ENCODE measurements at places on chromosomes 7 and 10.

GRCh38 chr7:82722946-82723345 lies 279.4 kb upstream of the CACNA2D1 start:
- DNase-seq: no peak

GRCh38 chr7:105270117-105270516 lies 118.6 kb downstream of the SRPK2 start:
- DNase-seq: no peak

- DNase-seq: no peak
Measured at GRCh38 chr7:117555260-117555659, 75.4 kb downstream of the CFTR start.

GRCh38 chr10:89310056-89310893 lies 8.4 kb downstream of the IFIT2 start:
- DNase-seq: no peak

DNA sequence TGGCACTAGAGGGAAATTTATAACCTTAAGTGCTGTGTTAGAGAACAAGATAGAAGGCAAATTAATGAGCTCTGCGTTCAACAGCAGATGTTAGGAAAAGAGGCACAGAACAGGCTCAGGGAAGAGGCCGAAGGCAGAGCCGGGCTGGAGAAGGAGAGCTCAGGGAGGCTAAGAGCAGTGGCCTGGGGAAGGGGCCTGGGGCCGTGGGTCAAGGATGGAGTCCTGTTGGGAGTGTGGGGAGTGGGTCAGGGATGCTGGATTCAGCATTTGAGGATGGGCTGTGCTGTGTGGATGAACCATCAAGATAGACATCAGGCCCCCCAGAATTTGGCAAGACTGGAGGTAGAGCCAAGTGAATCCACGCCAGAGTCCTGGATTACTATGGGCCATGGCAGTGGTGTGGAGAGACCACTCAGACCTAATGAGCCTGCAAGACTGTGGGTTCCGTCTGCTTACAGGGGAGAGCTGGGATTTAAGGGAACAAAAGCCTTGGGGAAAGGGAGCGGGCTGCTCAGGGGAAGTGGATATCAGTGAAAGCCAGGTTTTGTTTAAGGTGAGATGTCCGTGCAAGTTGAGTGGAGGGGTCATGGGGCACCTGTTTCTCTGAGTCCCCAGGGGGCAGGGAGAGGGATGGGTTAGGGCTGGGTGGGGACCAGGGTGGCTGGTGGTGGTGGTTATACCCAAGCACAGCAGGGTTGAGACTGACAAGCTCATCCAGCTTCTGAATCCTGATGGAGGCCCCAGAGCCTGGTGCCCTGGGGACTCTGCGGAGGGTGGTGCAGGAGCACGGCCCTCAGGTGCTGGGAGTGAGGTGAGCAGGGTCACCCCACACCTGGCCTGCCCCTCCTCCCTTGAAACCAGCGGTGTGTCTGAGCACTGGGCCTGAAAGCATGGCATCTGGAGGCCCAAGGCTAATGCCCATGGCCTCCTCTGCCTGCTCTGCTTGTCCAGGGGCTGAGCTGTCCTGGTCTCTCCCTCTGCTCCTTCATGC lies 101.7 kb downstream of the BMS1 start:
- no peak for DNase-seq

Measured in stimulated activated CD8-positive, alpha-beta memory T cell treated with anti-CD3 and anti-CD28 coated beads, Interleukin-12 subunit alpha, Interleukin-12 subunit beta, amount 100 ng/mL, for 1 hour (primary cell).